ENCODE measurements at places on chromosomes 13 and 19.

DNA sequence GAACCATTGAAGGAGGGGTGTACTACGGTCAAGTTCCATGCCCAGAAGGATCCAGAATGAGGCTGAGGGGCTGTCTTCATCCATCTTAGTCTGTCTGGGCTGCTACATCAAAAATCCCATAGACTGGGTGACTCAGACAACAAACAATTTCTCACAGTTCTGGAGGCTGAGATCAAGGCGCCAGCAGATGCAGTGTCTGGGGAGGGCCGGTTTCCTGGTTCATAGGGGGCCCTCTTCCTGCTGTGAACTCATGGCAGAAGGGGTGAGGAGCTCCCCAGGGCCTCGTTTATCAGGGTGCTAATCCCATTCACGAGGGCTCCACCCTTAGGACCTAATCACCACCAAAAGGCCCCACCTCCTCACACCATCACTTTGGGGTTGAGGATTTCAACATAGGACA is 14.7 kb upstream of the KCTD15 start:
- no peak for DNase-seq

DNA sequence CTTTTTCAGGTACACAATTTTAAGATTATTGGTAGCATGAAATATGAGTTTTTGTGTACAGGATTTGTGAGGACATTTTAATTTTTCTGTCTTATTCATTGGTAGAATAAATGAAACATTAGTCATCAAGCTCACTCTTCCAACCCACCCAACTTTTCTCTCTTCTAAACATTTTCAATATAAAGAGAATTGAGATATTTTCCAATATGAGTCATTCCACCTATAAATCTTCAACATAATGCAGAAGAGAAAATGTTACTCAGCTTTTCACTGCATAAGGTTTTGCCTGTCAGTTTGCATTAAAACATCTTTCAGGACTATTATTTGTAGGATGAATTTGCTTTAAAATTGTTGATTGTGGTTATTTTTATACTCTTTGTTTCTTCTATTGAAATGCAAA is 330.7 kb downstream of the PCDH20 start:
- DNase-seq, result no peak

DNA sequence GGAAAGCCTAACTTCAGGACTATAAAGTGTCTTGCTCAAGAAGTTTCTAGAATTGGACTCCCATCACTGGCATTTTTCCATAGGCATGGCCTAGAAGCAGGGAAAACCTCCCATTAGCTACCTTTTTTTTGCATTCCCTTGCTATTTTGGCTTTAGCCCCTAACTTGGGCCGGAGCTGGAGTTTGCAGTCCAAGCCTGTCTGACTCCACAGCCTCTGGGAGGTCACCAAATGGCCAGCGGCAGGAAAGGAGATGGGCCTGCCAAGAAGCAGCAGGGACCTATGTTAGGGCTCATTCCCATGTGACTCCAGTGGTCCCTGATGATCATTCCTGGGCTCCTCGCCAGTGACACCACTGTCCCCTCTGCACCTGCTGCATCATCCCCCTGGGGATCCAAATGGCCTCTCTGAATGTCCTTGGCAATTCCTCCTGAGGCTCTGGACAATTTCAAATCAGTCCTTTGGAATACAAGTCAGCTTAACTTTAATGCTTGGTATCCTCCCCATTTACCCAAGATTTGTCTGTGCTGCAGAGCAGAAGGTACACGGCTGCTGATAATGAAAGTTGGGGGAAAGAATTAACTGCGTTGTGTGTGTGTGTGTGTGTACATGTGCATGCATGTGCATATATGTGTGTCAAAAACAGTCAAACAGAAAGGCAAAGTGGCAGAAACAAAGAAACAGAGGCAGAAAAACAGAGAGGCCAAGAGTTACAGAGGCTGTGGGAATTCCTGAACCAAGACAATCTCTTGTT is 69.8 kb upstream of the SERP2 start:
- DNase-seq, result no peak

DNA sequence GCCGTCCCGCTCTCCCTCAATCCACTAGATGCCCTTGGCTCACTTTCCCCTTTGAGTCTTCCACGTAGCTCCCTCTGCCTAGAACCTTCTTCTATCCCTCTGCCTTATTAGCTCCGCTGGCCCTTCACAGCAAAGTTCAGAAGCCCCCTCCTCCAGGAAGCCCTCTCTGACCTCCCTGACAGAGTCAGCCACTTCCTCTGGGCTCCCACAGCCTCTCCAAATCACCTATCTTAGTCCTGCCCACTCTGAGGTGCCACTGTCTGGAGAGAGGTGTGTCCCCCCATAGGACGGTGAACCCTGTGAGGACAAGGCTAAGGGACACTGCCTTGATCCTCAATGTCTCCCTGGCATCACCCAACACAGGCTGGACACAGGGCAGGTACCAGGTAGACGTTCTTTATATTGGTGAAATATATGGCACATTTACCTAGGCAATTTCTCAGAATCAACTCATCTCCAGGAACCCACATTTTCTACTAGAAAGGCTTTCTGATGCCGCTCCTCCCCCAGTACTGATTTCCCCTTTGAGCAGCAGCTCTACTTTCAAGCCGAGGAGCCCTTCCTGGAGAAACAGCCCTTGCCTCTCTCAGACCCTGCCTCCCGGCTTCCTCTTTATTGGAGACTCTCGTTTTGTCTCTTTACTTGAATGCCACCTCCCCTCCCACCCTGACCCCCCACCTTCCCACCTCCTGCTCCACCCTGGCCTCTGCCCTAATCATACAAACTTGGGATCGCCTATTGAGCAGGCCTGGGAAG is 3.4 kb upstream of the TGFB1 start:
- no peak for DNase-seq

GRCh38 chr19:45484273-45484945 is 12.4 kb downstream of the RTN2 start:
- DNase-seq, result no peak

All from NK-92 treated with Interleukin-12 subunit alpha and Interleukin-12 subunit beta, amount 100 ng/mL, for 24 hours (cell line).